Colonic mucosa (tissue), 4 donors: ENCODE measurements at places on chromosomes 11 and 22. TPM values are rescaled to one million over a fixed set of nuclear protein-coding genes. Genes with fewer than 3 reads are reported as not detected.

DNAL4 gene
- total RNA-seq: 15.8 TPM

SLC35E4 gene
- 5.7 TPM for total RNA-seq

SLC22A9 gene
- 0.22 TPM for total RNA-seq

APOBEC3H gene
- 0.45 TPM for total RNA-seq

CALCA gene
- not detected for total RNA-seq

MEI1 gene
- total RNA-seq: 1.9 TPM

NLRP6 gene
- total RNA-seq: 0.17 TPM

TCN1 gene
- total RNA-seq: not detected

OR5D18 gene
- not detected for total RNA-seq

KLHL35 gene
- 0.50 TPM for total RNA-seq

ANKK1 gene
- total RNA-seq: 0.32 TPM

APOA4 gene
- not detected for total RNA-seq

OR4C6 gene
- total RNA-seq: not detected

CSNK2A3 gene
- 0.64 TPM for total RNA-seq

OR8D4 gene
- 1.3 TPM for total RNA-seq

CNTF gene
- total RNA-seq: 1.8 TPM

SAA2 gene
- total RNA-seq: 14.2 TPM

SLC5A1 gene
- 47.9 TPM for total RNA-seq

RASL10A gene
- 1.3 TPM for total RNA-seq
